Type B pancreatic cell (in vitro differentiated cells): ENCODE measurements at places on chromosomes 7 and 10. TPM values are rescaled to one million over a fixed set of nuclear protein-coding genes. Genes with fewer than 3 reads are reported as not detected.

DNA sequence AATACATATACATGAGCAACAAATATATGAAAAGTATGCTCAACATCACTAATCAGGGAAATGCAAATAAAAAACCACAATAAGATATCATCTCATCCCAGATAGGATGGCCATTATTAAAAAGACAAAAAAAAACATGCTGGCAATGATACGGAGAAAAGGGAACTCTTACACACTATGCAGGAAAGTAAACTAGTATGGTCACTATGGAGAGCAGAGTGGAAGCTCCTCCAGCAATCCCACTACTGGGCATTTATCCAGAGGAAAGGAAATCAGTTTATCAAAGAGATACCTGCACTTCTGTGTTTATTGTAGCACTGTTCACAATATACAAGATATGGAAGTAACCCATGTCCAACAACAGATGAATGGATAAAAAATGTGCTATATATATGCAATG, 217.5 kb downstream of the SDK1 start:
- H3K4me1 ChIP-seq = peaks cover 7% of the 10 kb centered on the region
- H3K4me3 ChIP-seq = no peak overlapping the region
- H3K27ac ChIP-seq = no peak overlapping the region

- no peaks in the 10 kb centered on the region for H3K27me3 ChIP-seq
- no peak overlapping the region for H3K4me3 ChIP-seq
- no peak for DNase-seq
- H3K27ac ChIP-seq = no peak overlapping the region
- H3K36me3 ChIP-seq = no peaks in the 10 kb centered on the region
These were observed 153.8 kb downstream of the AMPH start for GRCh38 chr7:38477333-38477732.

GRCh38 chr7:94154858-94155257, 150.7 kb upstream of the BET1 start:
- peaks cover 4% of the 10 kb centered on the region for H3K27me3 ChIP-seq
- H3K4me3 ChIP-seq = no peak overlapping the region
- no peak for DNase-seq

Gene RARRES2
- 16.3 and 109 TPM in 2 replicates for total RNA-seq

GRCh38 chr7:150961510-150962289, 16.4 kb downstream of the KCNH2 start:
- no peaks in the 10 kb centered on the region for H3K36me3 ChIP-seq
- no peak overlapping the region for H3K27ac ChIP-seq
- H3K27me3 ChIP-seq = peaks cover 12% of the 10 kb centered on the region
- H3K4me3 ChIP-seq = no peak overlapping the region
- DNase-seq = no peak

Gene C10orf90
- total RNA-seq = 1.5 TPM in 1 of 2 replicates, not detected in the other

- DNase-seq = no peak
- peak overlapping the region; percentile 85 for H3K27ac ChIP-seq
- no peaks in the 10 kb centered on the region for H3K27me3 ChIP-seq
- H3K4me1 ChIP-seq = peaks cover 38% of the 10 kb centered on the region
- H3K4me3 ChIP-seq = peak overlapping the region; percentile 72
These were observed 957 bp upstream of the SVIL start for GRCh38 chr10:29635711-29636144.

DNA sequence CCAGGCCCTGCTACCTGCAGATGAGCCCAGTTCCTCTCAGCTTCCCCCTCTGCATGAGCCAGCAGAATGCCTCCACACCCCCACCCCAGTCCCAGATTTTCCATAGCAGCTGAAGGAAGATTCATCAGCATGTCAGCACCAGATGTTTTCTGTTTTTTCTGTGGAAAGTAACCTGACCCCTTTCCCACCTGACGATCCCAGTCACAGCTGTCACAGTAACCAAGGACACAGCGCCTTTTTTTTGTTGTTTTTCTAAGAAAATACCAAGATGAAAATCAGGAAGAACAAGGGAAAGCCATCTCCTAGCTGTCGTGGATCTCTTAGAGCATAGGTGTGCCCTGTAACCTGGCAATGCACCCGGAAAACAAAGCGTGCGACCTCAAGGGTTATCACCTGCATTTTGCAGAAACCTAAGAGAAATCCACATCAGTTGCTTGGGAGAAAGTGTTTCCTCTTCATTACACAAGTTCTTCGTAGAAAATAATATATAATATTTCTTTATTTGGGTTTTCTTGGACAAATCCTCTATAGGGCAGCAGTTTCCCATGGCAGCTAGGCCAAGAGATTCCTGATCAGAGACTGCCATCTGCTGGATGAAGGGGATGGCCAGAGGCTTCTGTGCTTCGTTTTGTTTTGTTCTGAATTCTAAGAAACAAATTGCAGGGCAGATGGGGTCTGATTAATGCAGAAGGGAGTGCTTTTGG, 401.9 kb downstream of the TNS3 start:
- DNase-seq = no peak
- peaks cover 6% of the 10 kb centered on the region for H3K27me3 ChIP-seq
- peaks cover 3% of the 10 kb centered on the region for H3K36me3 ChIP-seq
- peaks cover 17% of the 10 kb centered on the region for H3K4me1 ChIP-seq
- no peak overlapping the region for H3K27ac ChIP-seq

Gene TET1
- total RNA-seq = 14.9 and 29.0 TPM in 2 replicates

DNA sequence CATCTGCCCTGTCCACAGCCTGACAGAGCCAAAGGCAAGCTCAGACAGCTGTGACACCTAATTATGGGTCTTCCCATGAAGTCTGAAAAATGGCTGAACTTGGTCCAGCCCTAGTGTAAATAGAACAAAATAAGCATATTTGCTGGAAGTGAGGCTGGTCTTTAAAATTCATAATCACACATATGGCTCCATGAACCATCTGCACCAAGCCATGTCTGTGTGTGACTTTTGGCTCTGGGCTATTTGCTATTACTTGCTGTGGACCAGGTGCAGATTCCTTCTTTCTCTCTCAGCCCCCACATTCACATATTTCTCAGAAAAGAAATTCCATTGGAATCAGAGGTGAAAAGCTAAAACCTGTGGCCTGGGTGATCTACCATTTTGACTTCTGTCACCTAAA, 175.9 kb downstream of the PDE1C start:
- DNase-seq = no peak
- H3K27ac ChIP-seq = no peak overlapping the region
- peaks cover 6% of the 10 kb centered on the region for H3K27me3 ChIP-seq
- peaks cover 6% of the 10 kb centered on the region for H3K4me1 ChIP-seq
- H3K36me3 ChIP-seq = peaks cover 5% of the 10 kb centered on the region

DNA sequence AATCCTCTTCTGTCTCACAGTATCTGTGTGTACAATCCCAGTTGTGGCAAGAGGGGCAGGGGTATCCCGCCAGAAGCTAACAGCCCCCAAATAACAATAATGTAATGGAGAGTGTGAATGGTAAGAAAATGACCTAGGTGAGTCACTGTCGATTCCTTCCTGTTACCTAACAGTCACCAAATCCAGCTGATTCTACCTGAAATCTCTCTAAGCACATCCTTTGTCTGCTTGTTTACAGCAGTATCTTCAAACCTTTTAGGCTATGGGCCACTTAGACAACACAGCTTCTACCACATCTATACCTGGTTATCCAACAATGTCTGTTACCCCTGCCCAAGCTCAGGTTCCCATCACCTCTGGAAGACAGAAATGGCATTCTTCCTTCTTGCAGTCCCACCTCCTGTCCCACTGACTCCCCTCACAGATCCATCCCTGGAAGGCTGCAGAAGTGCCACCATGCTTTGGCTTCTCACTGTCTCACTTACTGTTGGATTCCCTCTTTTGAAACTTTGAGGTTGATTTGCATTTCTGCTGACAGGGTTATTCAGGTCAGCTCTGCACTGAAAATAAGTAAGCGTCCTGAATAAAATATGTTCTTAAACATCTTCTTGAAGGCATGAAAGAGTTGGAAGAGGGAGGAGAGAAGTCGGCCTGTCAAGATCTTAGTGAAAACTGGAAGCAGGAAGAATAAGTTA, 13.1 kb downstream of the PIP4K2A start:
- H3K27me3 ChIP-seq = no peaks in the 10 kb centered on the region
- no peak overlapping the region for H3K27ac ChIP-seq
- no peak overlapping the region for H3K4me3 ChIP-seq
- H3K4me1 ChIP-seq = peaks cover 10% of the 10 kb centered on the region

DNA sequence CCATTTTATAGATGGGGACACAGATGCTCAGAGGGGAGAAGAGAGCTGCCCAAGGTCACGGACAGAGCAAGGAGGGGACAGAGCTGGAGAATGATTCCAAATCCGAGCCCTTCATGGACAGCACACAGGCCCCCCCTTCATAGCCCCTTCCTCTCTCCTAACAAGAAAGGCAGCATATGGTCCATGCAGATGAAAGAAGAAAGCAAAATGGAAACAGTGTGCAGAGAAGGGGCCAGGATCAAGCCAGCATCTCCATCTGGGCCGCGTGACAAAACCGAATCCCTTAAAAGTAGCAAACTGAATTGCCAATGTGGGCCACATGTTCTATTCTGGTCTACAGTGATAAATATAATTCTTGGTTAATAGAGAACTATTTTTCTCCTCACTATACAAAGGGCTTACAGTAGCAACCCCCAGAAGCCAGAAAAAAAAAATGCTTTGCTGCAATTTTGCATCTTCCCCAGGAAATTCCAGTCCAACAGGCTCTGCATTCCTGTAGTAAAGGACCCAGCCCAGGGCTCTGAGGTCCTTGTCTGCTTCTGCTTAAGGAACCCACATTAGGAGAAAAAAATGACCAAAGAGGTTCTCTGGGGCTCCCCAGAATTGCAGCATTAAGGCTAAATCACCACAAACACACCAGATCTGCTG, 7.8 kb downstream of the CPXM2 start:
- peak overlapping the region; percentile 85 for H3K27ac ChIP-seq
- H3K36me3 ChIP-seq = no peaks in the 10 kb centered on the region
- H3K4me1 ChIP-seq = peaks cover 14% of the 10 kb centered on the region
- H3K4me3 ChIP-seq = peak overlapping the region; percentile 28

GRCh38 chr7:31646942-31647341, 40.1 kb upstream of the PPP1R17 start:
- H3K4me1 ChIP-seq = peaks cover 9% of the 10 kb centered on the region
- H3K27me3 ChIP-seq = peaks cover 6% of the 10 kb centered on the region
- H3K27ac ChIP-seq = no peak overlapping the region
- no peak for DNase-seq

DNA sequence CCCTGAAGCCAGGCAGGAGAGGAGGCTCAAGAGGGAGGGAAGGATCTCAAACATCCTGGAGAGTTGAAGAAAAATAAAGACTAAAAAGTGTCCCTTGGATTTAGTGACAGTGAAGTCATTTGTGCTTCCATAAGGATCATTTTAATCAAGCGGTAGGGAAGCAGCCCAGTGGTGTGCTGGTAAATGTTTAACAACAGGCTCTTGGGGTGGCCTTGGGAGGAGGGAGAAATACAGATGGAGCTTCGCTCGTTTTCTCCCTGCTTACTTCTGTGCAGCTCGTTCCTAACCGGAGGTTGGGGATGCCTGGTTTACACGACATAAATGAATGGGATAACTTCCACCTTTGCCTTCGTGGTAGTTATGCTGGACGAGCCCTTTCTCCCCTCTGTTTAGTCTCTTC, 140.0 kb downstream of the CAMK1D start:
- peak overlapping the region; percentile 12 for H3K4me3 ChIP-seq
- H3K27ac ChIP-seq = peak overlapping the region; percentile 15
- peaks cover 21% of the 10 kb centered on the region for H3K4me1 ChIP-seq
- no peak for DNase-seq

DNA sequence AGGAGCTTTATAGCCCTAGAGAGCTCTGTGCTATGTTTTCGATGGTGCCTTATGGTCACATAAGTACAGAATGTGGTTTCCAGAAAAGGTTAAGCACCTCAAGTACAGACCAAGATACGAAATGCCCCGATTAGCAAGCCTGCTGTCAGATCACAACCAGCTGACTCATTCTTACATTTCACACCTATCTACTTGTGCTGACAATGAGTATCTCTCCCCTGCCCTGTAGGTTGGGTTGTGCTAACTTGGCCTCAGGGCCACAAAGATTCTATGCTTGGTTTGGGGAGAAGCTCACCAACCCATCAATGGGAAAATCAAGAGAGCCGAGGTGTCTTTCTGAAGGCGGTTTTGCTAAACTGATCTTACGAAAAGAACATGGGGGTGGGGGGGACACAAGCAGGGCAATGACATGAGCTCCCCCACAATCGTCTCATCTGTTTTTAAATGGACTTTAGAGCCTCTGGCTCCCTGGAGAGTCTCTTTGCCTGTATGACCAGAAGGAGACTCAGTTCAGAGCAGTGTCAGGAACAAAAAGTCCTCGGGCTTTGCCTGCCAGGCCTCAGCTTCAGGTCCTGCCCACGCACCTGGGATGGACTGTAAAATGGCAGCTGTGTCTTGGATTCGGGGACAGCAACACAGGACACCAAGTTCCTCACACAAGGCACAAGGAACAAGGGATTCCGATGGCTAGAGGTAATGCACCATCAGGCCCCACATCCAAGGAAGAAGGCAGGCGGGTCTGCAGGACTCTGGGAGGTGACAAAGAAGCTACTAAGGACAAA, 55.1 kb downstream of the FAM53B start:
- H3K4me1 ChIP-seq = peaks cover 15% of the 10 kb centered on the region
- no peak overlapping the region for H3K27ac ChIP-seq
- peaks cover 20% of the 10 kb centered on the region for H3K36me3 ChIP-seq
- no peak for DNase-seq

Gene NFE2L3
- total RNA-seq = 6.5 and 10.5 TPM in 2 replicates

Gene EN2
- 0.07 and 0.94 TPM in 2 replicates for total RNA-seq

GRCh38 chr10:48667960-48668590, 16.6 kb upstream of the WDFY4 start:
- H3K27me3 ChIP-seq = peaks cover 12% of the 10 kb centered on the region
- no peaks in the 10 kb centered on the region for H3K36me3 ChIP-seq
- no peak overlapping the region for H3K4me3 ChIP-seq
- H3K4me1 ChIP-seq = no peaks in the 10 kb centered on the region
- H3K27ac ChIP-seq = no peak overlapping the region
- DNase-seq = no peak

- DNase-seq = no peak
- no peak overlapping the region for H3K4me3 ChIP-seq
- no peaks in the 10 kb centered on the region for H3K36me3 ChIP-seq
- peaks cover 48% of the 10 kb centered on the region for H3K4me1 ChIP-seq
These were observed 509.8 kb downstream of the SUGCT start for GRCh38 chr7:40644454-40645188.

DNA sequence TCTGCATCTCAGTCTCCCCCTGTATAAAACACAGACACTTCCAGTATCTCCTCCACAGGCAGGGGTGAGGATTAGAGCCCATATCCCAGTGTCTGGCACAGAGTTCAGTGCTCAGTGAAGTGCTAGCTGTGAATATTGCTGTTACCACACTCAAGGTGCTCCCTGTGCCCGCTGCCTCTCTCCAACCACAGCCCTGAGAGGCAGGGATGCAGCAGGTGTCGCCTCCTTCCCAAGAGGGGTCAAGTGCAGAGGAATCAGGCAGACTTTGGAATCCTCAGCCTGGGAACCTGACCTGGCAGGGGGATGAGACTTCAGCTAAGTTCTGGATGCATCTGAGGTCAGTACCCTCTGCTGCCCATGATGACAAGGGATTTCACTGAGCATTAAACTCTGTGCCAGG, 163.1 kb downstream of the GFRA1 start:
- peaks cover 14% of the 10 kb centered on the region for H3K4me1 ChIP-seq
- peaks cover 5% of the 10 kb centered on the region for H3K36me3 ChIP-seq
- DNase-seq = no peak
- H3K4me3 ChIP-seq = no peak overlapping the region
